ENCODE measurements at places on chromosomes 5 and 9.

- DNase-seq: no peak
Observed at GRCh38 chr5:1279443-1280151, 15.3 kb downstream of the TERT start.

- no peak for DNase-seq
Observed at GRCh38 chr9:34428325-34428958, 29.9 kb downstream of the FAM219A start.

GRCh38 chr9:128529191-128529590, 23.2 kb upstream of the SPTAN1 start:
- DNase-seq: no peak

DNA sequence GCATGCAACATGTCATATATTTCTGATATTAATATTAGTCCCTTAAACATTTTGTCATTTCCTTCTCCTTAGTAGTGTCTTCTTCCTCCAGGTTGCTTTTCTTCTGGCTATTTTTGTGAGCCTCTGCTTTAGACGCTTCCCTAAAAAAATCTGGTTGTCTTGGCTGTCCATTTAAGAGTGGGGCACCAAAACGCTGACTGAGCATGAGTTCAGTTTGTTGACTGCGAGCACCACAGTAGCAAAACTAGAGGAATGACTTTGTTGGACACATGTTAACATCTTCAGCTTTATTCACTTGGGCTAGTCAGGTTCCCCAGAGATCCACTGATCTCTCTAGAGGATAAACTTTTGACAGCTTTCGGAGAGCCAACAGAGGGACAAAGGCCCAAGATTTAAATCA, 19.3 kb upstream of the TEK start:
- no peak for DNase-seq

- DNase-seq: no peak
Observed at GRCh38 chr5:218457-219291, 554 bp downstream of the SDHA start.

GRCh38 chr5:86968301-86968753, 299.4 kb upstream of the RASA1 start:
- peak; percentile 73 for DNase-seq

GRCh38 chr9:14097666-14098415, 216.1 kb downstream of the NFIB start:
- DNase-seq: no peak

GRCh38 chr9:86741311-86742208, 205.7 kb downstream of the GAS1 start:
- DNase-seq: no peak

GRCh38 chr9:120032639-120033038, 547.3 kb downstream of the CDK5RAP2 start:
- peak; percentile 38 for DNase-seq

DNA sequence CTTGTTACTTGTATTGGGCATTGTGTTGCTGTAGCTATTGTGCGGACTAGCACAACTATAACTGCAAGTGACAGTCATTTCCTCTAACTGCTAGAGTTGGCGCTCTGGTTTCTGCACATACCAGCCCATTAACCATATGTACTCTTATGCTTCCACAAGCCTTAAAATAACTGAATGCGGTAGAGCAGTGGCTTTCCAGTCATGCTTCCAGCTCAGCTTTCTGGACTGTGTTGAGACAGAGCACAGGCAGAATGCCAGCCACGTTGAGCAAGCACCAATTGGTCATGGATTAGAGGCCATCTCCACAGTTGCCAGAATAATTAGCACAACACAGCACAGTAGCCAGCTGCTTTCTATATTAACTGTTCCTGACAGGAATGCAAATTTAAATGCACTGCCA, 12.2 kb downstream of the INVS start:
- peak; percentile 84 for DNase-seq

DNA sequence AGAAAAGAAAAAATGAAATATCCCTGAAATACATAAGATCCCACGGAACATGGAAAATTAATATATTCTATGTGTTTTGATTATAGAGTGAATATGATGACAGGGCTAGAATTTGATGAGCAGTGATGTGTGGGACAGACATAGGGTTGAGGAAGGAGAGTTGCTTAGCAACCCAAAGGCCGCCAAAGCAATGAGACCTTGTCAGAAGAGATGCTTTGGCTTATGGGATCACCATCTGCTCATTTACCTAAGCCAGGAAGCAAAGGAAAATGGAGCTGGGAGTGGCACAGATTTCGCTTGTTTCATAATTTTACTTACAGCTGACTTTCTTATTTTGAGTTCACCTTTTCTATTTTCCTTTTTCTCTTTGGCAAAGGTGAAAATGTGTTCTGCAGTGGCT, 20.9 kb upstream of the HAPLN1 start:
- DNase-seq: no peak

- DNase-seq: no peak
Observed at GRCh38 chr9:131457746-131458145, 45.0 kb upstream of the POMT1 start.

- DNase-seq: no peak
Observed at GRCh38 chr5:158268286-158268685, 409.3 kb upstream of the CLINT1 start.

DNA sequence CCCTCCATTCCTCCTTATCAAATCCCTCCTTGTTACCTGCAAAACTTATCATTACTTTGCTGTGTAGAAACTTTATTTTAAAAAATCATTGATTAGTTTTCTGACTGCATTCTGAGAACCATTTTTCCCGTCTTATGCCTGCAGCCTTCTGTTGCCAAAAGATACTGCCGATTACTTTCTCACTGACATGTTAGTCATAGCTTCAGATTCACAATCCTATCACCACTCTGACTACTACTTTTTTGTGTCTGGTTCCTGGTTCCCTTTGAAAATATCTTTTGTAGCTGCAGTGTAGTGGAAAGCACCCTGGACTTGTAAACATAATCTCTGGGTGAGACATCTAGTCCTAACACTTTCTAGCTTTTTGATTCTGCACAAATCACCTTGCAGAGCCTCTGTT, 71.7 kb downstream of the NR2F1 start:
- DNase-seq: no peak

- DNase-seq: no peak
Observed at GRCh38 chr5:531749-532315, 7.6 kb upstream of the SLC9A3 start.

DNA sequence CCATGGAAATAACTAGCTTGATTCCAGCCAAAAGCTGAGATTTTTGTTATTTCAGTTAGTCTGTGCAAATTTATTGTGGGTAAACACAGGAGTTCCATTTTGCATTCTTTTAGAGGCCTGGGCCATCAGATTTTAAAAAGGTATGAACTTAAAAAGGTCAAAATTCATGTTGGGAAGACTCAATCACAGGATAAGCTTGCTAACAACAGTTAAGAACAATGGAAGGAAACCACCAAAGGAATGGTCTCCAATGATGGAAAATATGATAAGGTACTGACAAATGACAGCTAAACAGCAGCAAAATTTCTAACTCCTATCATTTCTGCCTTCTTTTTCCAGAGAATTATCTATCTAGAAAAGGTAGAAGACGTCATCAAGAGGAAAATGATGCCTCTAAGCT, 16.0 kb downstream of the ABITRAM start:
- DNase-seq: no peak

DNA sequence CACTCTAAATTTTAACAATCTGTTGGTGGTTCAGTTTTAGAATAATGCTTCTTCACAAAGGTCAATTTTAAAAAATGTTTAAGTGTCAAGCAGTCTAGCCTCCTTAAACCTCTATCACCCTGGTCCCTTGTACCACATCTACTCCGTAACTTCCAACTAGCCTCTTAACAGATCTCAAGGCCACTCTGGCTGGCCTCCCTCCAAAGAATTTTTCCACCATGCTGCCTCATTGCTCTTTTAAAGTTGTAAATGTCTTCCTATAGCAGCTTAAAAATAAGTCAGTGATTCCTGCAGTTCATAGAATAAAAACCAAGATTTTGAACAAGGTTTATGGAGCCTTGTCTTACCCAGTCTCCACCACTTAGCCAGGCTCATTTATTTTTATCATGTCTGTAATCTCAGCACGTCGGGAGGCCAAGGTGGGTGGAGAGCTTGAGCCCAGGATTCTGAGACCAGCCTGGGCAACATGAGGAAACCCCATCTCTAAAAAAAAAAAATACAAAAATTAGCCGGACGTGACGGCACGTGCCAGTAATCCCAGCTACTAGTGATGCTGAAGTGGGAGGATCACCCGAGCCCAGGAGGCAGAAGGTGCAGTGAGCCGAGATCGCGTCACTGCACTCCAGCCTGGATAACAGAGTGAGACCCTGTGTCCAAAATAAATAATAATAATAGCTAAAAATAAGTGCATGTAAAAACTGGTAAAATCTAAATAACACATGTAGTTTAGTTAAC, 924.9 kb upstream of the DMAC1 start:
- no peak for DNase-seq

DNA sequence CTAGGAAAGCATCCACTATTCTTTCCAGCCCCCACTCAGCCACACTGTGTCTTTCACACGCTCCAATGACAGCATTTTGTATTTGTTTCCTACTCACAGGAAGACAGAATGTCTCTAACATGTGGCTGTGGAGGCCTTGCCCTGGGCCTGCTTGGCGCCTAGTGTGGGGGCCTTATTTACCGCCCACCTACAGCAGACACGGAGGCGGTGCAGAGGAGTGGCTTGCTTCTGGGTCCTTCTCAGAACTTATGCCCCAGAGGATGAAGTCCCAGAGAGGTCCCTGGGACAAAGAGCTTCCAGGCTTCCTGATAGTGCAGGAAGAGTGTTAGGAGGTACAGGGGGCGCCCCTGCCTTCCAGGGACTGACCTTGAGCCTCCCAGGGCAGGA, 8.5 kb upstream of the MRNIP start:
- peak; percentile 31 for DNase-seq

GRCh38 chr9:130118841-130119518, 53.2 kb upstream of the NCS1 start:
- DNase-seq: peak; percentile 82

DNA sequence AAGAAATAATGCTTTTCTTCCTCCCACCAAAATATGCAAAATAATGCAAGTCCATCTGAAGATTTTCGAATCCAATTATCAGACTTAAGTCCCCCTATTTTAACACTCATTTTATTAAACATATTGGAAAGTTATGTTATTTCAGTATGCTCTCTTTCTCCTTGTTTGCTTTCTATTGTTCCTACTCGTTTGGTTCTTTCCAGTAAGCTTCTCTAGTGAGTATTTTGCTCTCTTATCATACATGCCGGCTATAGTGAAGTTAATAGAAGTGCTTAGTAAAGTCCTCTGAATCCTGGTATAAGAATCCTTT, 517 bp downstream of the ALDH1A1 start:
- DNase-seq: no peak

- DNase-seq: no peak
Observed at GRCh38 chr9:133278161-133279114, 3.4 kb upstream of the ABO start.

- DNase-seq: no peak
Observed at GRCh38 chr5:9920697-9921096, 290.5 kb upstream of the TAS2R1 start.

DNA sequence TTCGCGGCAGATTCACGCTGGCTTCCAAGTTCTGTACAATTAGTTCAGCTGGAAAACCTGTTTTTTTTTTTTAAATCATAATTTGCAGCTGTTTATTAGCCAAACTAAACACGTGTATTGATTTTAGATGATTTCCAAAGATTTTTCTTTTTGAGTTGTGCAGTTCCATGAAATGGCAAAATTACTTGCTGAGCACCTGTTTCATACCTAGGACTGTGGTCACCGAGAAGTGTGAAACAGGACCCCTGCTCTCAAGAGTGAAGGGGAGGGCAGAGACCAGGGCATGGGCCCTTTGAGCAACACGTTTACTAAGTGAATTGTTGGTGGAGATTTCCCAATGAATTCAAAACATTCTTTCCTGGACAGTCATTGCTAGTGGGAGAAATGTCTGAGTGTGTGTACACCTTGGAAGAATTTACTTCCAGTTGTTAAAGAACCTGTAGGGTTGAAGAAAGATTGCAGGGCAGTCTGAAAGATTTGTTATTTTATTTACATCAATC, 688 bp downstream of the SNX24 start:
- no peak for DNase-seq

GRCh38 chr5:32722957-32723356, 11.8 kb downstream of the NPR3 start:
- DNase-seq: no peak

DNA sequence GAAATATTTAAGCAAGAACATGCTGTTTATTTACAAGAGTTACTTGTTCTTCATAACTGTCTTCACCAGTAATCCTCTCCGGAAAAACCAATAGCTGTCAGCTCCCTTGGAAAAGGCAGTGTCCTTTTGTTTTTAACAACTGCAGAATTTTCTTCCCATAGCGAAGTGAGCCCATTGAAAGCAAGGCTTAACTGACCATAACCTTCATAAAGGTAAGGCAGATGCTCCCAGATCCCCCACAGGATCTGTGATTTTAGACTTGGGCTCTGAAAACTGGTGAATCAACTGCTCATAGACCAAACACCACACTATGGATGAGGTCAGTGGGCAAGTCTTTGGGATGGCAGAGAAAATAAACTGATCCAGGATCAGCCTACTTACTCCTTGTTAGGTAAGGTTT, 155.0 kb downstream of the GLIS3 start:
- DNase-seq: no peak

- no peak for DNase-seq
Observed at GRCh38 chr9:29021632-29022031, 1448.4 kb upstream of the C9orf72 start.

DNA sequence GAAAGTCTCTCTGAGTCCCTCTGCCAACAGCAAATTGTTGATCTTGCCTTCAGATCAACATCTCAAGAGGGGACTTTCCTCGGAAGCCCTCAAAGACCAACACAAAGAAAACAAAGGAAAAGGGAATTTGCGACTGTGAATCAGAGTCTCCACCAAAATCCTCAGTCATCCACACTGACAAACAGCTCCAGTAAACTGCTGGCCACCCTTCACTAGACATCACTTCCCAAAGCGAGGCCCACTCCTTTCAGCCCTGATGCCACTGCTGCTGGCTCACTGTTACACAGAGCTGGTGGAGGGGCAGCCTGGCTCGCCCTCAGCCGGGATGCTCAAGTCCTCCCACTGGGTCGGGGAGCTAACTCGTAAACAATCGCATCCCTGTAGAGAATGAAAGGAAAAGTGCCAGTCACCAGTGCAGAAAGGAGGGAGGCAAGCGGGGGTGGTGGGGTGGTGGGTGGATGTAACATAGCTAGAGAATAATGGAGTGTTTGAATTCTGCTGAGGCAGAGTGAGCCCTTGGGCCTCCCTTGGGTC, 1.3 kb downstream of the FGF1 start:
- no peak for DNase-seq

DNA sequence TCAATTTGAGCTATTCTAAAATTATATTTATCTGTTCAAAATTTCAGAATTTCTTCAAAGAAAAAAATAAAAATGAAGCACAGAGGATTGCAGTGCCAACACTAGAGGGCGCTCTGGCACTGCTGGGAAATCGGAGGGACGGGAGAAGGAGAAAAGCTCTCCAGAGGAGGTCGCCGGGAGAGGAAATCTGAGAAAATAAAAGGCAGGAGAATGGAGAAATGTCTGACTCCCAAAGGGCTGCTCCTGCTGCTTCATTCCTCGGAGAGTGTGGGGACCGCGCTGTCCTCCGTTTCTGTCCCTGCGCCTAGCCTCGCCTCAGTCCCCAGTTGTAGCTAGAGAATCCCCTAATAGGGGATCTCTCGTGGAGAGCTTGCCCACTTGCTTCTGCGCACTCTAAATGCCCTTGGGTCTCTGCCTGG, 40.0 kb upstream of the ARSB start:
- DNase-seq: peak; percentile 81

Data from left forelimb (tissue), 1 donor.